ENCODE measurements at places on chromosomes 7 and 10.

DNA sequence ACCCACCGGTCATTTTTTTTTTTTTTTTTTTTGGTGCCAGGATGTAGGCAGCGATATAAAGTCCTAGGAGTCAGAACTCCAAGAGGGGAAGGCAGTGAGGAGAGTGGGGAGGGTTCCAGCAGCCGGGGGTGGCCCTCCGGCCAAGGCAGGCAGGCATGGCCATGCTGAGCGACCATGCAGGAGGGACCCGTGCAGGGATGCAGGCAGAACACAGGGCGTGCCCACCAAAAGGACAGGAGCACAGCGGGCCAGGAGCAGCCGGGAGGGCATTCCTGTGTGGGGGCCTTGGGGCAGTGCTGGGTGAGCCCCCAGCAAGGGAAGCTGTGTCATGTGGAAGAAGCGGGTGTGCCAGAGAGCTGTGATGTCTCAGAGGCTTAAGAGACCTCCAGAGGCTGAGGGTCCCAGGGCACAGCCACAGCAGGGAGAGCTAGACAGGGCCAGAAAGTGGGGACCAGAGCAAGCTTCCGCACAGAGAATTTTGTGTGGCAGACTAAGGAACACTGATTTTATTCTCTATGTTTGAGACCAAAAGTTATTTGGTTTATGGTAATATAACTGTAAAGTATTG is 5.7 kb downstream of the ZFAND2A start:
- no peak for DNase-seq

DNA sequence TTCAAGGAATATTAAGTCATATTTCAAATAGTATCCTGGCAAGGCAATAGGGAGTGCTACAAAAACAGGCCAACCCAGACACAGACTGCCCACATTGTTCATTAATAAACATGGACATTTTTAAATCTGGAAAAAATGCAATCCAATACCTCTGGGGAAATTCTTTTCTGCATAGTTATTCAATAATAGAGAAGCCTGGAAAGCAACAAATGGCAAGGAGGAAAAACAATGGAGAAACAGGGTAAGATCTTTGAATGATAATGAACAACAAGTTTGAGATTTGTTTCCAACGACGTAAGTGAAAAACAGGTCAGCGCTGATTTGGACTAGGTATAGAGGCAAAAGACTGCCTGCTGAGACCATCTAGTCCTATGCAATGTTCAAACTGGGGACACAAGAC is 44.7 kb upstream of the ZNF800 start:
- DNase-seq = no peak

- no peak for DNase-seq
These were observed 29.3 kb upstream of the PRLHR start for GRCh38 chr10:118624747-118625146.

- no peak for DNase-seq
These were observed 30.8 kb downstream of the STRIP2 start for GRCh38 chr7:129465080-129465479.

DNA sequence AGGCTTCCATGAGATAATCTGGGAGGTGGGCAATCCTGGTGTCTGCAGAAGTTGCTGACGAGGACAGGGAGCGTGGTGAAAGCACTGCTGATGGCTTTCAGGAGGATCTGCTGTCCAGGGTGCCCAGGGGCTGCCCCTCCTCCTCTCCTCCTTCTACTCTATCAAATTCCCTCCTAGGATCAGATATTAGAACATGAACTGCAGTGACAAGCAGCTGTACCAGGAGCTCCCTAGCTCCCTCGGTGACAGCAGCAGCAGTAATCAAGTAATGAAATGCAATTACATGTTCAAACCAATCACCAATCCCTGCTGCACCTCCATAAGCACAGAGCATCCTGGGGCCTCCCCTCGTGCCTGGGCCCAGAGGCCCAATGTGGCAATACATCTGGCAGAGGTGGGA is 46.9 kb downstream of the GRID1 start:
- DNase-seq = no peak

- DNase-seq = no peak
These were observed 479.3 kb downstream of the DNAJB6 start for GRCh38 chr7:157816086-157816485.

DNA sequence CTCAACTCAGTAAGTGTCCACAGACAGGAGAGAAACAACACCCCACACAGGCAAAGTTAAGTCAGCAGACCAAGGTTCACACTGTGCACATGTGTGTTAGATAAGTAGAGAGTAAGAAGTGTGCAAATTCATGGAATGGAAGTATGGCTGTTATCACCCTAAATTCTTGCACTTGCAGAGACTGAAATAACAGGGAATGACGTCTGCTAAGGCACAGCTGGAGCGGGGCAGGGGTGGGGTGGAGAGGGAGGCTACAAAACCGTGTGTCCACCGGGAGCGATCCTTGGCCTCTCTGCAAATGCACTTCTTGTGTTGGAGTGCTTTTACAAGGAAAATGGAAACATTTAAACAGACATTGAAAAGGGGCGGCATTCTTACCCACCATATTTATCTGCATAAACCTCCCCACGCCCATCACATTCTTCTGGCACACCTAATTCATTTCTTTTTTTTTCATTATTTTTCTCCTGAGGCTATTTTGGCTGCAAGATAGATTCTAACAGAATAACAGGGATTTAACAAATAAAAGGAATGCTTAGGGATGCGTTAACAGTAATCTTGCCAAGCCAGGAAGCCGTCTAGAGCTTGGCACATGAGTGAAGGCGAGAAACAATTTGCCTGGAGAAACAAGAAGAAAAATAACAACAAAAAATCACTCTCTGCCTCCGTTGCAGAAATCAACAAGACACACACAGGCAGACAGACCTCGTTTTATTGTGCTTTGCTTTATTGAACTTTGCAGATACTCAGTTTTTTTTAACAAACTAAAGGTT is 30.1 kb downstream of the TNS3 start:
- DNase-seq = no peak

DNA sequence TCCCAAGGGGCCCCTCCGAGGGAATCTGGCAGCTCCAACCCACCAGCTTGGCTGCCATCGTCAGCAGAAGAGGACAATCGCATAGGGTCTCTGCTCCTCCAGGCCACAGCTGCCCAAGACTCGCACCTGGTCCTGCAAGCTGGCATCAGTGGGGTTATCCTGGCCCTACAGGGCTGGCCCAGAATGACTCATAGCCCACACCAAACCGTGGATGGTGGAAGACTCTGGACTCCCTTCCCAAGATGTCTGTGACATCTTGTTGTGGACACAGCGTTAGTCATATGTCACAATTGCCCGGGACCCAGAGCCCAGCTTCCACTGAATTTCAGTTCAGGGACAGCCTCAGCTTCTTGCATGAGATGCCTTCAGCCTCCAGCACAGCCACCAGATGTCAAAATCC is 91.5 kb upstream of the CUX1 start:
- no peak for DNase-seq

GRCh38 chr7:38541440-38541839 is 89.7 kb downstream of the AMPH start:
- no peak for DNase-seq

DNA sequence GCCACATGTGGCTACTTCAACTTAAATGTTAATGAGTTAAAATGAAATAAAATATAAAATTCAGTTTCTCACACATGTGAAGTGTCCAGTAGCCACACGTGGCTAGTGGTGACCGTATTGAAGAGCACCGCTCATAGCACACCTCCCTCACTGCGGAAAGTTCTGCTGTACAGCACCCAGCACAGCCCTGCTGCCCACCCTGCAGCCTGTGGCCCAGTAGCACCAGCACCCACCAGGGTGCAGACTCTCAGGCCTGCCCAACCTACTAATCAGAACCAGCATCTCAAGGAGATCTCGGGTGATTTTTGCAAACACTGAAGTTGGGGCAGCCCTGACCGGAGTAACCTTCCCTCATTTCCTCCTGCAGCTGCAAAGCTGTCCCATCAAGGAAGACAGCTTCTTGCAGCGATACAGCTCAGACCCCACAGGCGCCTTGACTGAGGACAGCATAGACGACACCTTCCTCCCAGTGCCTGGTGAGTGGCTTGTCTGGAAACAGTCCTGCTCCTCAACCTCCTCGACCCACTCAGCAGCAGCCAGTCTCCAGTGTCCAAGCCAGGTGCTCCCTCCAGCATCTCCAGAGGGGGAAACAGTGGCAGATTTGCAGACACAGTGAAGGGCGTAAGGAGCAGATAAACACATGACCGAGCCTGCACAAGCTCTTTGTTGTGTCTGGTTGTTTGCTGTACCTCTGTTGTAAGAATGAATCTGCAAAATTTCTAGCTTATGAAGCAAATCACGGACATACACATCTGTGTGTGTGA is 162.8 kb upstream of the LANCL2 start:
- DNase-seq = no peak

DNA sequence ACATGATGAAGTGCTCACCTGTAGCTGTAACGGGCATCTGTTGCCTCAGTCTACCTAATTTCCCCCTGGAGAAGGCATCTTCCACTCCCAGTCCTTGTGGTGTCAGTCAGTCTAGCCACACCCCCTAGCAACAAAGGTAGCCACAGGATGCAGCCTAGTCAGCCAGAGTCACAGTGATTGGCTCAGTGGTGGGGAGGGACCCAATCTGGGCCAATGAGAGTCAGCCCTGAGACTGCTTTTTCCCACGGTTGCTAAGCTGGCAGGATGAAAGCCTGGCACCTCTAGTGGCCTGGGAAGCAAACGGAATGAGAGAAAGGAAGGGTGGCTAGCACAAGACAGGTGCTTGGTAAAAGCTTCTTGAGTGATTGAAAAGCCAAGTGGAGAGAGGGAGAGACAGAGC is 118.6 kb downstream of the SH3PXD2A start:
- no peak for DNase-seq

DNA sequence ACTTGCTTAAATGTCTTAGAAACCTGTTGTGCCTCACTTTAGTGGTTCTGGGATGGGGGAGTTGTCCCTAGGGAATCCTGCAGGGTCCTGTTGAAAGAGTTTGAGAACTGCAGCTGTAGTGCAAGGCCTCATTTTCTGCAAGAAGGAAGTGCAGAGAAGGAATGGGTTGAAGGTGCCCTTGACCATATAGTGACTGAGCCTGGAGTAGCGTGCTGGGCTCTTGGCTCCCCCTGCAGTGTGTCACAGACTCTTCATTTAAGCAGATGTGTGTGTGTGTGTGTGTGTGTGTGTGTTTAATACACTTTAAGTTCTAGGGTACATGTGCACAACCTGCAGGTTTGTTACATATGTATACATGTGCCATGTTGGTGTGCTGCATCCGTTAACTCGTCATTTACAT is 92.2 kb downstream of the GRK5 start:
- DNase-seq = no peak

GRCh38 chr7:7159063-7159658 is 23.2 kb upstream of the C1GALT1 start:
- DNase-seq = no peak

DNA sequence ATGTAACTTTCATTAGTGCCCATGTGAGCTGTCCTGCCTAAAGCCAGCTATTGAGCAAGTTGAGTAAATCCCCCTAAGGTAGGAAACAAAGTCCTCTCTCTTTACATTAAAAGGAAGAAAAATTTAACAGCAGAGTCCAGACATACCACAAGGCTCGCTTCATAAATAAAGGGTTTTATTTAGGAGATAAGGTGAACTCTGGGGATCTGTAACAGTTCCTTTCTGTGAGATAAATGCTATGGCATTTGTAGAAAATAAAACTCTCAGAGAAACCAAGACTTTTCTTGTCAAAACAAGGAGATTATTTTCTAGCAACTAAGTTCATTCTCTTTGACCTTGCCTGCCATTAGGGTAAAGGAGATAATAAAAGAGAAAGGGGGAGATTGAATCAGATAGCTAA is 32.3 kb upstream of the LYZL1 start:
- no peak for DNase-seq

- DNase-seq = no peak
These were observed 12.8 kb downstream of the CDHR3 start for GRCh38 chr7:105975770-105976417.

DNA sequence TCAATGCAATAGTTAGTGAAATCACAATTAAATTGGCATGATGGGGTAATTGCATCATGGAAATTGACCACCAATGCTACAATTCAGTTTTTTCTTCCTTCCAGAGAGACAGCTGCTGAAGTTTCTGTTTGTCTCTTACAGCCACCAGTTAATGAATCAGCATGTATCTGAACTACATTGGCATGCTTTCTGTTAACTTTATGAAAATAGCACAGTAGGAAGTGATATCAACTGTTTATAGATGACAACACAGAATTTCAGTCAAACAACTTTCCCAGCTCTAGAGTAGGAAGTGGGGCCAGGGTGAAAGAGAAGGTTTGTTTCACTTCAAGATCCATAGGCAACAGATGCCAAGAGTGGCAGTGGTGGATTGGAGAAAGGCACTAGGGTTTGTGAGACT is 339.6 kb upstream of the VWC2 start:
- no peak for DNase-seq

DNA sequence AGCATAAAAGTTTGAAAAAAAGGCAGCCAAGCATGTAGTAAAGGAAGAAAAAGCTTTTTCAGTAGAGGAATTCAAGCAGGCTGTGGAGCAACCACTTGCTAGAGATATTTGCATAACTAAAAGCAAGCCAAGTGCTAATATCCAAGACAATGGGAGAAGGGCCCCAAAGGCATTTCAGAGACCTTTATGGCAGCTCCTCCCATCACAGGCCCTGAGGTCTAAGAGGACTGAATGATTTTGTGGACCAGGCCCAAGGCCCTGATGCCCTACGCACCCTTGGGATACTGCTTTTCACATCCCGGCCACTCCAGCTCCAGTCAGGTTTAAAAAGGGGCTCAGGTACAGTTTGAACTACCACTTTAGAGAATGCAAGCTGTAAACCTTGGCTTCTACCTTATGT is 261.7 kb upstream of the SEMA3C start:
- DNase-seq = no peak

DNA sequence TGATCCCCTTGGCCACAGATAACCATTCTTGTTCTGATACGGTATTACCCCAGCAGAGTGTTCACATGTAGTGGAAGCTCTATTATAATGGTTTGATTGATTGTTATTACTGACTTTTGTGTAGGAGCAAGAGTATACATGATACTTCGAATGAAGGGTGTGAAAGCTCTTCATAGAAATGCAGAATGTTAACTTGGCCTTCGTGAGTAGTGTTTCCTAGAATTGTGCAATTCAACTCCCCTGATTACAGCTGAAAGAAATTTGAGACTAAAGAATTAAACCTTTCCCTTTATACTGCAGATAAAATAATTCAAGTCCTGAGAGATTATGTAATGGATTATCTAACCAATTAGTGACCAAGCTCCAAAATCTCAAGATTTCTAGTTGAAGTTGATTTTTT is 38.2 kb downstream of the MKLN1 start:
- DNase-seq = no peak

Data from activated T-cell treated with anti-CD3 and anti-CD28 coated beads for 24 hours (primary cell).